Osteoblast (primary cell): ENCODE measurements at places on chromosomes 2 and 18.

DNA sequence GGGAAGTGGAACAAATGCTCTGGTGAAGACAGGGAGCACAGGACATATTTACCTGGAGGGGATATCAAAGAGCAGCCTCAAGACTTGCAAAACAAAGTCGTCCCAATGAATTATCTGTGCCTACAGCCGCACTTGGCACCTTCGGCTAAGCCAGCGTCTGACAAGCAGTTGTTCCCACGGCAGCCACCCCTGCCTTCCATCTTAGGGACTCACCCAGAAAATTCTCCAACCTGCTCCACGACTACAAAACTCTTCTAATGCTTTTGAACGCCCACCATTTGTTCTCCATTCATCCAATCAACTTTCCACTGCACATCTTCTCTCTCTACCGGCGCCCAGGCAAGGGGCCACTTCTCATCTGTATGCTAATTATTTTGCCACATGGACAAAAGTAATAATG lies 7.0 kb downstream of the MYT1L start:
- DNase-seq, result no peak

GRCh38 chr2:25506226-25506625 lies 164.5 kb upstream of the DNMT3A start:
- DNase-seq, result no peak

GRCh38 chr2:40734797-40735196 lies 282.9 kb upstream of the SLC8A1 start:
- DNase-seq, result no peak

DNA sequence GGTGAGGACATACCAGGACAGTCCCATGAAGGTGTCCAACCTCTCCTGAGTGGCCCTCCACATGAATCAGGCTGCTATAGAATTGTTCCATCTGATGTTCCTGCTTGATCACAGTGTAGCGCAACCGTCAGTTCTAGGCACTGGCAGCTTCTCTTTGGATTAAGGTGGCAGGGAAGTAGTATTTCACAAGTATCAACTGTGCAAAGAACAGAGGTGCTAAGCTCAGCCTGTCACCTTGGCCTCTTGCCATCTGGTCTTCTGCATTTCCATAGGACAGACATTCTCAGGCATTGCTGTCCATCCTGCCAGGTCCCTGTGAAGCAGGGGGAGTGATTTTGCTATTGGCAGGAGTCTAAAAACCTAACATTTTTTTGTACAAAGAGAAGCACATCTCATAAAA lies 182.2 kb upstream of the EPAS1 start:
- no peak for DNase-seq

GRCh38 chr18:58241026-58241679 lies 197.1 kb downstream of the NEDD4L start:
- no peak for DNase-seq
